ENCODE measurements at places on chromosomes 2 and 18.

DNA sequence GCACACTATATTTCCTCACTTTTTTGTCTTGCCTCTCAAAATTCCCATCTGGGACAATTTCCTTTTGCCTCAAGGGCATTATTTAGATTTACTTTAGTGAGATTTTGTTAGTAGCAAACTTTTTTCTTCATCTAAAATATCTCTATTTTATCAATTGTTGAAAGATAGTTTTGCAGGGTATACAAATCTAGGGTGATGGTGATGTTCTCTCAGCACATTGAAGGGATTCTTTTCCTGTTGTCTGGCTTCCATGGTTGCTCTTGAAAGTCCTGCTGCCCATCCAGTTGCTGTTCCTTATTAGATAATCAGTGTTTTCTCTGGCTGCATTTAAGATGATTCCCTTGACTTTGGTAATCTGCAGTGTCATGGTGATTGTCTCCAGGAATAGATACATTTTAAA lies 48.1 kb downstream of the NPAS2 start:
- DNase-seq = no peak

DNA sequence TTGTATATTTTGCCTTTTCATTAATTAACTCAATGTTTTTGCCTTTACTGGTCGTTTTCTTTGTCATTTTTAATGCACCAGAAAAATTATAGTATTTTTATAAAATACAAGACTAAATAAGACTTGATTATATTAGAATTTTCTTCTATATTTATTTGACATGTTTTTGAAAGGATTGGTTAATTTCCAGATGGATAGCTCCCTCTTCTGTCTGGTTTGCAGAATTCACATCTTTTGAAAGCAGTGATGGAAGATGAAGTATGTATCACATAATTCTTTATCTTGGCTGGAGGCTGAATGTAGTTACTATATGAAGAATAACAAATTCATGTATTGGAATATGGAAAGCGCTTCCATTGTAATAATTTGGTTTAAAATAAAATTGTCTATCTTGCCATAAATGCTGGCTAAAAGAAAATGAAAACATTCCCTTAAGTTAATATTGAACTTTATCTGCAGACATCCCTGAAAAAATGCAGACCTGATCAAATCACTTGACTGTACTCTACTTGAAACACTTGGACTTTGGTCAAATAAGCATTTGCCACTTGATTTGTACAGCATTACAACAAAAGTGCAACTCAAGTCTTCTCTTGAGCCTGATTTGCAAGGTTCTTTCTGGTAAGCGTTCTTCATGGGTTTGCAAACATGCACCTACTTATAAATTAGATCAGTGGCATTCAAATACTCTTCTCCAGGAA lies 86.3 kb upstream of the EFEMP1 start:
- no peak for DNase-seq

GRCh38 chr2:38187541-38188011 lies 111.6 kb upstream of the CYP1B1 start:
- no peak for DNase-seq

- no peak for DNase-seq
Observed at GRCh38 chr2:142423603-142424002, 292.8 kb upstream of the LRP1B start.
